ENCODE measurements at places on chromosomes 12 and 14. TPM values are rescaled to one million over a fixed set of nuclear protein-coding genes. Genes with fewer than 3 reads are reported as not detected.

DNA sequence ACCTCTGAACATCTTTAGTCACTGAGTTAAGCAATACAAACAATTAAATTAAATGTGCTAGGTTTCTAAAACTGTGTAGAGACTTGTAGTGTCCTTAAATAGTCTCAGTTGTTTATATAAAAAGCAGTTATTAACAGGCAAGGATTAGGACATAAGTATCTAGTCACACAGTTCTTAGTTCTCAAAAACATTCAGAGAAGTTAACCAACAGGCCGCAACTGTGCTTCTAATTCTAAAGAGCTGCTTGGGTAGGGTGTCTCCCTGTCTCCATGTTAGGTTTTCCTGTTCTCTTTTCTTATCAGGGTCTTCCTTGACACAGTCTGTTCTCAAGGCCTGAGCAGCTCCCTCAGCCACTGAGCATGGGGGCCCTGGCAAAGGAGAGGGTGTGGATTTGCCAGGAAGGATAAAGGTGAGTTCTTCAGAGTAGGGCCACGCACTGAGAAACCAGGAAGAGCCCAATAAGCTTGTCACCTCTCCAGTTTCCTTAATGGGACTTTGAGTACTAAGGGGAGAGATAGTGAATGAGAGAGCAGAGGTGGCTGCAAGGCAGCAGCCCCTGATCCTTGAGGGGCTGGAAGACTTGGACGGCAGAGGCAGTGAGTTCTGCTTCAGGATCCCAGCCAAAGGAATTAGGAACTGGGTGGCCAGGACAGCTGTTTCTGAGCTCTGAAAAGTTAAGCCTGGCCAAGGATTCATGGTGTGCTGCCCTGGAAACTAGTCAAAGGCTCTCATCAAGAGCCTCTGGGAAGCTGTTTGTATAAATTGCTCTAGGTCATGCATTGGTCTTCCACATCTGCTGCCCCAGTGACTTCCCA is 177.3 kb downstream of the MYRFL start:
- no peak for DNase-seq

Gene DPPA3
- not detected for total RNA-seq

DNA sequence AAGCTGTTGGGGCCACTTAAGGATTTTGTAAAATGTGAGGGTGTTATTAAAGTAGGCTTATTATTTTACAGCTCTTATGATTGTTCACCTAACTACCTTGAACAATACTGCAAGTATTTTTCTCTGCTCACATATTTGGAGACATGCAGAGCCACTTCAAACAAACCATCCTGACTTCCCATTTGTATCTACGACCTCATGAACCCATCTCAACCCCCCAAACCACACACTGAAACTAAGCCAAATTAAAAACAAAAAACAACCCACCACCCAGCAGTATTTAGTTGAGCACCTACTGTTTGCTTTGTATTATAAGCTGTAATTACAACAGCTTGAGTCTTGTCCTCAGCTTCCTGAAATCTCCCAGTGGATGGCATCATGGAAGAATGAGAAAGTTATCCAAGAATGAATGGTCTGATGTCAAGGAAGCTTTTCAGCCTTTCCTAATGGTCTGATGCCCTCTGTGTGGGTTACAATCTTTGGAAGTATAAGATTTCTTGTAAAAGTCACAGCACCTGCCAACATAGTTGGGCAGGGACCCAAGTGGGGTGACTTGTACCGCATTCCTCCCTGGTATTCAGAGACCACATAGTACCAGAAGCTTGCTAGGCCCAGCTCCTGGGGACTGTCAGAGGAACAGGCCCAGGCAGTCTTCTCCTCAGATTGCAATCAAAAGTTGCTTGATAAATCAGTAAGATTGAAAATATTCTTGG is 416.6 kb downstream of the ZFP36L1 start:
- peak; percentile 25 for DNase-seq

GRCh38 chr14:88154926-88155325 is 150.0 kb downstream of the GPR65 start:
- DNase-seq: no peak

Gene LRRC43
- total RNA-seq: 13.4 TPM

- no peak for DNase-seq
Observed at GRCh38 chr12:99005601-99006000, 360.5 kb downstream of the APAF1 start.

DNA sequence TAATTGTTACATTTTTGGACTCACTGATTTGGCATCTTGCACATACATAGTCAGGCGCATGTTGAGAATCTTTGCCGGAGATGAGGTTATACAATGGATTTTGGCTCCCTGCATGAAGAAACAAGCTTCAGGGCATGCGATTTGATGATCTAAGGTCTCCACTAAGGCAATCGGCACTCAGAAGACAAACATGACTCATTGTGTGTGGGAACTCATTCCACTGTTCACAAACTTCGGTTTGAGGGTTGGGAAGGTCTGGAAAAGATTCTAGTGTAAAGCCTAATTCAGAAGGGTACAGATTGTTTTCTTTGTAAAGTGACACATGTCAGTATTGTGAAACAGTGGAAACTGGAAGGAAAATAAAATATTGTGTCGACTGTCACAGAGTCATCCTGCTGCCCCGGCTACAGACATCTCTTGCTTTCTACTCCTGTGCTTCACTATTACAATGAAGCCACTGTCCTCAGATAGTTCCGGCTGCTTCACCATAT is 192.6 kb upstream of the HMGA2 start:
- no peak for DNase-seq

- no peak for DNase-seq
Observed at GRCh38 chr12:1611803-1612572, 17.0 kb upstream of the WNT5B start.

- DNase-seq: no peak
Observed at GRCh38 chr14:32934073-32934880, 4.4 kb upstream of the NPAS3 start.

- no peak for DNase-seq
Observed at GRCh38 chr12:122076743-122077495, 1.6 kb upstream of the MLXIP start.

GRCh38 chr12:39846971-39847650 is 227.5 kb upstream of the ABCD2 start:
- no peak for DNase-seq

DNA sequence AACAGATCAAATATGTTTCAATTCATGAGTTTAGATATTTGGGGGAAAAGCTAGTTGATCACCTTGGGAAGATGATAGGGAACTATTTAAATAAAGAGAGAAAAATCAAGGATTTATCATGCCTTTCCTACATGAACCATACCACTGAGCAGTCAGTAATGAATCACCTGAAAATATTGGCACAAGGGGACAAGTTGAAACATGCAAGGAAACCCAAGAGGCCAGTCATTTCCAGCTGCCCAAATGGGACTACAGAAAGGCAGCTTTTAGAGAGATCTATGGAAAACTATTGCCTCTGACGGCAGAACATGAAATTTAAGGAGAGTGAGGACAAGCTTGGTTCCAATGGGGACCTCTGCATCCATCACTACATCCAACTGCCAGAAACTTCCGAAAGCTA is 14.1 kb upstream of the ETV6 start:
- no peak for DNase-seq

GRCh38 chr12:123227581-123228258 is 5.2 kb downstream of the MPHOSPH9 start:
- DNase-seq: no peak

DNA sequence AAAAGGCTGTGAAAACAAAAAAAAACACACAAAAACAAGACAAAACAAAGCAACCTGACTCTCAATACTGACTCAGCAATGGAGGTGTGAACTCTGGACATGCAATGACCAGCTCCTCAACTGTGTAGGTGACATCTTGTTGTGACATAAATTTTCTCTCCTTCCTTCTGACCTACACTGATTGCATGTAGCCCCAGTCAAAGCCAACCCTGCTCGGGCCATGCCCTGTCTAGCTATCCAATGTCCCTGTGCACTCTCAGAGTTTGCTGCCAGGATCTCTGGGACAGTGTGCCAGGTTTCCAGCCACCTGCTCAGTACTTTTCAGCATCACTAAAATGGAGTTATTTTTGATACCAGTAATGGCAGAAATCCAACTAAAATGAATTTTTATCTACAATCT is 18.9 kb upstream of the CRACR2A start:
- no peak for DNase-seq

Gene TAPBPL
- total RNA-seq: 56.6 TPM

DNA sequence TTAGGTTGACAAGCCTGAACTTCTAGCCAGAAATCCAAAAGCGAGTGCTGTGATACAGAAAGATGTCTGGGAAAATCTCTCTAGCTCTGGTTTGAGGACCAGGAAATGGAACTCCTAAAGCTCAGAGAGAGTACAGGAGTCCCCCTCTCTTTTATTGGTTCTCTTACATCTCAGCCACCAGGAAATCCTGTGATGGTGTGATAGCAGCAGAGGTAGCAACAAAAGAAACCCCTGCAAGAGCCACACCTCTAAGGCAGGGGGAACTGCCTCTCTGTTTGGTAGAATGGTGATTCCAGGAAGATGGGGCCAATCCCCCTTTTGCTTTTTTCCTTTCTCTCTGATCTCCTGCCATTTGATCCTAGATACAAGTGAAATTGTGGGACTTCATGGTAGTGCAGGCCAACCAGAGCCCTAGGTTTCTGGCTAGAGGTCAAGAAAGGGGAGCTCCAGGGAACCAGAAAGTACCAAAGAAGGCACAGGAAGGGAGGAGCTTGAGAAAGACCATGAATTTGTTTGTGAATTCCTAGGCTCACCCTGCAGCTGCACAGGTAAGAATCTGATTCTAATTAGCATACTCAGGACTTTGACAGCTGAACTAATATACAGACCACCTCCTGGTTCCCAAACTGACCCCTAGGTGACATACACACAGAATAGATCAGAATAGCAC is 88.5 kb downstream of the PAPLN start:
- DNase-seq: no peak

DNA sequence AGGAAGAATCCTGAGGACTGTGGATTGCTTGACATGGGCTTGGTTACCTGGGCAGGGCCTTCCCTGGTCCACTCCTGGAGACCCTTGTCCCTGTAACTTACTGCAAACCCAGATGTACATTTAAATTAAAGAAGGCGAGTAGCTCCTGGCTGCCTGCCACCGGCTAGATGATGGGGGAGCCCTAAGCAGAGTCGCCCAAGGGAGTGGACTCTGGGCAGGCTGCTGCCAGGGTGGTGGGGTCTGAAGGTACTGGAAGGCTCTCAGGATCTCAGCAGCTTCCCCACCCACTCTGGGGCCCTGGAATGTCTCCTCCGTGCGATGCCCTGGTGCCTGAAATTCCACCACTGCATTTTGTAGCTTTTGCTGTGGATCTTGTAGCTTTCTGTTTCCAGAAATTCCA is 74.7 kb downstream of the FBXL14 start:
- no peak for DNase-seq

Gene BIN2
- 16.5 TPM for total RNA-seq

DNA sequence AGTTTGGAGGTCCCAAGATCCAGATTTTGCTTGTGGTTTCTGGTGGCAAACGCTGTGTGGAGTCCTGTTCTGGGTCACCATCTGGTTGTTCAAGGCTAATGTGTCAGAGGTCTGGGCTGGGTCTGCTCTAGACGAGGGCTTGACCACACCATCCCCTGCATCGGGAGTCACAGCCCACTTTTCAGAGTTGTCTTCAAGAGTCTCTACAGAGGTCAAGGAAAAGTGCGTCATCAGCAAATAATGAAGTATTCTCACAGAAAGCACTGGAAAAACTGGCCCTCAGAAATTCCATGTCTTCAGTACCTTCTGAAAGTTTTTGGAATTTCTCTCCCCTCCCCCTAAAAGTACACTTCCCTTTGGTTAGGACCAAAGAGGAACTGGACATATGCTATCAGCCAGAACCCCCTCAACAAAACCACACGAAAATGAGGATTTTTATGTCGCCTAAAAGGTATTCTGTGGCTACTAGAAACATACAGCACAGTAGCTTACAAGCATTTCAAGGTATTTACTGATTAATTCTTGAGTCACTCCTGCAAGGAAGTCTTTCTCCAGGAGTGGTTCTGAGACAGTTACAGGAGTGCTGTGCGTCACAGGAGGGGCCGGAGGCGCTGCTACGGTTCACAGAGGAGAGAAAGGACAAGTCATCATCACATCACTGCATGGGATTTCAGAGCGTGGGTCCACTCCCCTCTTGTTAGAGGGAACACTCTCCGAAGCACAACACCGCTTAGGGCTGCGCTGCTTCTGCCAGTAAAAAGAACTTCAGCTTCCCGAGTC is 35.4 kb downstream of the RAD52 start:
- DNase-seq: no peak
